ENCODE measurements at places on chromosomes 1 and 21.

GRCh38 chr1:153745417-153745816, 17.6 kb downstream of the INTS3 start:
- DNase-seq: no peak

- DNase-seq: no peak
Observed at GRCh38 chr1:217369996-217370551, 260.8 kb downstream of the GPATCH2 start.

- no peak for DNase-seq
Observed at GRCh38 chr1:94334764-94335163, 83.4 kb upstream of the ABCD3 start.

DNA sequence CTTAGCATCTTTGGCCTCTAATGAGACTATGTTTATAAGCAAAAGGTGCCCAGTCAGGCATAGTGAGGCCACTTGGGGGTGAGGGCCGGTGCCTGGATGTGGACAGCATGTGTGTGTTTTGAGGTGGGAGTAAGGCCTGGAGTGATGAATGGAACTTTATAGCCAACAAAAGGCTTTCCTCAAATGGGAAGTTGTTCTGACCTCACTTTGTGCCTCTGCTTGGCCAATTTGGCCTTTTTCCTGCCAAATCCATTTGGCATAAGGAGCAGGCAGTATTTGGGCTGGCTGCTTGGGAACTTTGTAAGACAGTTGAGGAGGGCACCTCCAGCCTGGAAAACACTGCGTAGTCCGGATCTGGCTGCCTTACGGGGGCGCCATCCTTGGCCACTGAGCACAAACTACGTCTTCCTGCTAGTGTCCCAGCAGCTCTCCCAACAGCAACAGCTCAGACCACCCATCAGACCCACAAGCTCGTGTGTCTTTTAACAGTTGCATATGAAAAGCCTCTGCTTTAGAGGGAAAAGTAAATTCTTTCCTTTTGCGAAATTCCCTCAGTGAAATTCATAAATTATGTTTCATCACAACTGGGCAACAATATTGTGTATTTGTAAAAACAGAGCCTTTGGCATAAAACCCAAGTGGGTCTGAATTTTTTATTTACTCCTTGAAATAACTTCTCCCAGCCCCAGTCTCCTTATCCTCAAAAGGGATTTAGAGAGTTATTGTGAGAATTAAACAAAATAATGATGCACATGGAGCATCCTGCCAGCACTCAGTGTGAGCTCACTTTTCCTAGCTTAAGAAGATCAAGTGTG, 322.9 kb downstream of the DISC1 start:
- DNase-seq: no peak

DNA sequence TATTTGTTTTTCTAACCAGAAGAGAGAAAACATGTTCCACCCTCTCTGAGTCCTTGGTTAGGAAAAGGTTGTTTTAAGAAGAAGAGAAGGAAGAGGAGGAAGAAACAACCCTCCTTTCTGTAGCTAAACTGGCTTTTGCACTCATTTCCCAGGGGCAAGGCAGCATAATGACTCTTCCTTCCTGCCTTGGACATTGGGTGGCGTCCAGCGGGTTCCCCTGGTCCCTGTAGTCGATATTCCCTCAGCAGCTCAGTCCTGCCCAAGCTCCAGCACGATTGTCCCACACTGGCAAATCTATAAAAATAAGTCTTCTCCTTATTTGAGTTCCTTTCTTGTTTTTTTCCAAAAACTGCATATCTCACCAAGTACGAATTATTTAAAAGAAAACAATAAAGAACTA, 81.2 kb downstream of the TEX35 start:
- no peak for DNase-seq

- no peak for DNase-seq
Observed at GRCh38 chr1:215101511-215101910, 19.0 kb downstream of the KCNK2 start.

DNA sequence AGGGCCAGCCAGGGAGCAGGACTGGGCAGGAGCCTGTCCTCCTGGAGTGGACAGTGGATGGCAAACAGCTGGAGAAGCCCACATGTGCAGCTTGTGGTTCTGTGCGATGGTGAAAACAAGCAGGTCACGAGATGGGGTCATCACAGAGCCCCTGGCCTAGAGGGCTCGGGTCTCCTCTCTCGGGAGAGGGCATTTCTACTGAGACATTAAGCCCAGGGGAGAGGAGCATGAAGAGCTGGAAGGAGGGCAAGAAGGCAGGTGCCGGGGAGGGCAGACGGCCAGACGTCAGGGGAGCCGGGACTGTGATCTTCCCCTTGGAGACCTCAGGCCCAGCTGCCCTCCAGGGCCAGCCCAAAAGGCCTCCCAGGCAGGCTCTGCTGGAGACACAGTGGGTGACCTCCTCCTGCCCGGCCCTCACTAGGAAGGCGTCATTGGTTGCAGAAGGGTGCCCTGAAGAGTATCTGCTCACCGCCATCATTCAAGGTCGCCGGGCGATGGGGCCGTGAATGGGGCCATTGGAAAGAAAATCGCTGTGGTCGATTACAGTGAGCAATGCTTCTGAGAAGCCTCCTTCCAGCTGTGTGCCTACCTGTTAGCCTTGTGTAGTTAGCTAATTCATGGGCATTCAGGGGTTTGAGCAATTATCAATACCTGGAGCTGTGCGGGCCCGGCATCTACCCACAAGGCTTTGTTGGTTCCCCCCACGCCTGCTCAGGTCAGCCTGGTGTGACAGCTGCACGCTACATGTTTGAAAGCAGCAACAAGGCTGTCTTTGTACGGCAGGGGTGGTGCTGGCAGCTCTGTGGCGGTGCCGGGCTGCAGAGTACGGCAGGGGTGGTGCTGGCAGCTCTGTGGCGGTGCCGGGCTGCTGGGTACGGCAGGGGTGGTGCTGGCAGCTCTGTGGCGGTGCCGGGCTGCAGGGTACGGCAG, 72.3 kb upstream of the ACTRT2 start:
- no peak for DNase-seq

DNA sequence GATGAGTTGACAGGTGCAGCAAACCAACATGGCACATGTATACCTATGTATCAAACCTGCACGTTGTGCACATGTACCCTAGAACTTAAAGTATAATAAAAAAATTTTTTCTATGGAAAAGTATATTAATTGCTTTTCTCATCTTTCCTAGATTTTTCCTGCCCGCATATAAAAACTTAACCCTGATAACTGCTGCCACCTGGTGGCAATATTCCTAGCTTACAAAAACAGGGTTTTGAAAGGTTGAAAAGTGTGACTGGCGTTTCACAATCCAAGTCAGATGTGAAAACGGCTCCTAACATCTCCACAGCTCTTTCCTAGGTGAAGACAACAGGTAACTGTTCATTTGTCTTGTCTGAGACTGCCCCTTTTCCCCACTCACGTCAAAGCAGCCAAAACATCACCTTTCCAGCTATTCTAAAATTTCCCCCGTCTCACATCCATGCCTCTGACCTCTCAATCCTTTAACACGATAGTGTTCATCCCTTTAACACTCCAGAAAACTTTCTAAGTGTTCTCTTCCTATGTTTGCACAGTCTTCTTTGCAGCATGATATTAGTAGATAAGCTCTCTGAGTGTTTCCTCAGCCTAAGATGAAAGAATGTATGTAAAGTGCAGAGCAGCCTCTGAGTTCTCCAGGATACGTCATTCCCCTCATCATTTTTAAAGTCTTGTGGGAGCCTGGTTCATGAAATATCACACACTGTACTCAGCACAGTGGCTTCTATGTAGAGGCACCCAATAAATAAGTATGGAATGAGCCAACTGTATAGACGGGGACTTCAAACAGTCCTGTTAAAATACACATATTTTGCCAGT, 27.5 kb downstream of the OVGP1 start:
- DNase-seq: peak; percentile 58

DNA sequence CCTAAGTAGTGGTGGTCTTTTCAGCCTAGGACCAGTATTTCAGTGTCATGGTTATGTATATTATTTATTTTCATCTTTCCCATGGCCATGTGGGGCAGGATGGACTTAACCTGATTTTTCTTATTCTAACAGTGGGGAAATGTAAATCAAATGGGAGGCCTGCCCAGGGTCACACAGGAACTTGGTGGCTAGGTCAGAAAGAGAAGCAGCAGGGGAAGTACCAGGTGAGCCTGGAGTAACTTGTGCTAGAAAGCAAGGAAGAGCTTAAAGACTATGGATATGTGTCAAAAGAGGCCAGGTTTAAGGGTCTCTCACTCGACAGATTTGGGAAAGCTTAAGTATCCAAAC, 936 bp downstream of the ZFP69B start:
- no peak for DNase-seq

- DNase-seq: no peak
Observed at GRCh38 chr1:225678545-225678944, 25.6 kb upstream of the ENAH start.

DNA sequence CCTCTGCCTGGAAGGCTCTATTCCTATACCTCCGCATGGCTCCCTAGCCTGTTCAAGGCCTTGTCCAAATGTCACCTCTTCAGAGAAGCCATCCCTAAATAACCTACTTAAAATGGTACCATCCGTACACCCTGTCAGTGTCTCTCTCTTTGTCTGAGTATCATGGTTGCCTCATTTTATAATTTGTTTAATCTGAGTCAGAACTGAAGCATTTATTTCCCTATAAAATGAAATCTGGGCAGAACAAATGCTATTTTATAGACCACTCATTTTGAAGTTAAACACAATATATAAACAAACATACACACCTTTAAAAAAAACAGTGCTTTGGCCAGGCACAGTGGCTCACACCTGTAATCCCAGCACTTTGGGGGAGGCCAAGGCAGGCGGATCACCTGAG, 30.2 kb downstream of the RERE start:
- DNase-seq: no peak

DNA sequence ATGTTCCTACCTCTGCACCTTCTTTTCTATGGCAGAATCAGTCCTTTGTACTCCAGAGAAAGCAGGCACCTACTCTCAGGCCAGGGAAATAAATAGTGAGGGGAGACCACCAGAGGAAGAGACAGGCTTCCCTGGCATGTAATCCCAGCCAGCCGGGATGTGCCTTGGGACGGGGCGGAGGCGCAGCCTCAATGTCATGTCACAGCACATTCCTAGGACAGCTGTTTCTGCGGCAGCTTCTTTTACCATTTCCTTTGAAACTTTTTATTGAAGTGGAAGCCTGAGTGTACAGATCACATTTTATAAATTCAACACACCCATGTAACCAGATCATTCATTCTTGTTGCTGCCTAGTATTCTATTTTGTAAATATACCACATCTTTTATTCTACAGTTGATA, 67.9 kb upstream of the ZNF326 start:
- DNase-seq: no peak

DNA sequence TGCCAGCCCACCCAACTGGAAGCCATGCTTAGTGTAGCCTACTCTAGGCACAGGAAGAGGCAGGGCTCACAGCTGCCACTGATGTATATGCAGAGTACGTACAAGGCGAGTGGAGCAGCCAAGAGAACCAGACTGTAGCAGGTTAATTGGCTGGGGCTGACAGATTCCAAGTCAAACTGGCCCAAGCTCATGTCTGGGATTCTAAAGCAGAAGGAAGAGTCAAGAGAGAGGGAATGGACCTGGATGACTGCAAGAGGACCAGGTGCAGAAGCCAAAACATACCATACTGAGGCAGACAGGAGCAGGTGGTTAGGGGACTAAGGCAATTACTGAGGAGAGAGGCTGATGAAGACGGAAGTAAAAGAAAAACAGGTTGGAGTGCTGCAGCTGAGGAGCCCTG, 51.3 kb upstream of the LRRN2 start:
- DNase-seq: no peak

- DNase-seq: peak; percentile 45
Observed at GRCh38 chr1:110067479-110067892, 3.0 kb downstream of the ALX3 start.

DNA sequence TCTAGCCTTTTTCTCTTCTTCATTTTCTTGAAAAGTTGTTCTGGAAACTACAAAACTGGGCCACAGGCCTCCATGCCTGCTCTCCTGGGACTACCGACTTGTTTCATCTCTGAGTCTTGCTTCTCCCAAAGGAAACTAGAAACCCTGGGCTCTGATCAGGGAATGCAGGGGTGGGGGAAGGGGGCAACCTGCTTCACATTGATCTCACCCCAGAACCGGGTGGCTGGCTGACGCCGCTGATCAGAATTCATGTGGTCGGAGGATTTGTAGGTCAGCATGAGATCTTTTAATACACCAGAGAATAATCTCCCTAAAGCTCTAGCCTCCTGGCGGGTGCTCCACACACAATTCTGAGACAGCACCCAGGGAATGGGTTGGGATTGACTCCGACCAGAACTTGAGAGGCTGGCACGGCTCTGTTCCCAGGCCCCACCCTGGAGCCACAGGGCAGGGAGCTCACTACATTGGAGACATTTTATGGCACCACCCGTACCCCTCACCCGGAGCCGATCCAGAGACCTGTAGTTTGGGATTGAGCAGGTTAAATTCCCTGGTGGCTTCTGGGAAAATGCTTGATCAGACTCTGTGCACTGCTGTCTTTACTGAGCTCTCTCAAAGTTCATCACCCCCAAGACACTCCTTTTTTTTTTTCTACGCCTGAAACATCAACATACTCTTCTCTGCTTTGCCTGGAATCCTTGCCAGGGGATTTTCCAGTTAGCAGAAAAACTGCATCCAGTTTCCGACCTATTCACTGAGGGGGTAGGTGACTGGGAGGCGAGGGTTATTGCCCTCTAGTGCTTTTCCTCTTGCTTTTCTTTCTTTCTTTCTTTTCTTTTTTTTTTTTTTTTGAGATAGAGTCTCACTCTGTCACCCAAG, 12.2 kb upstream of the ARHGEF10L start:
- DNase-seq: no peak

- peak; percentile 85 for DNase-seq
Observed at GRCh38 chr21:39183272-39184049, at the start of gene PSMG1. Gene PSMG1, minus strand, starts transcription at chr21:39183451. Its CDS starts 66 bp downstream, at chr21:39183385.

DNA sequence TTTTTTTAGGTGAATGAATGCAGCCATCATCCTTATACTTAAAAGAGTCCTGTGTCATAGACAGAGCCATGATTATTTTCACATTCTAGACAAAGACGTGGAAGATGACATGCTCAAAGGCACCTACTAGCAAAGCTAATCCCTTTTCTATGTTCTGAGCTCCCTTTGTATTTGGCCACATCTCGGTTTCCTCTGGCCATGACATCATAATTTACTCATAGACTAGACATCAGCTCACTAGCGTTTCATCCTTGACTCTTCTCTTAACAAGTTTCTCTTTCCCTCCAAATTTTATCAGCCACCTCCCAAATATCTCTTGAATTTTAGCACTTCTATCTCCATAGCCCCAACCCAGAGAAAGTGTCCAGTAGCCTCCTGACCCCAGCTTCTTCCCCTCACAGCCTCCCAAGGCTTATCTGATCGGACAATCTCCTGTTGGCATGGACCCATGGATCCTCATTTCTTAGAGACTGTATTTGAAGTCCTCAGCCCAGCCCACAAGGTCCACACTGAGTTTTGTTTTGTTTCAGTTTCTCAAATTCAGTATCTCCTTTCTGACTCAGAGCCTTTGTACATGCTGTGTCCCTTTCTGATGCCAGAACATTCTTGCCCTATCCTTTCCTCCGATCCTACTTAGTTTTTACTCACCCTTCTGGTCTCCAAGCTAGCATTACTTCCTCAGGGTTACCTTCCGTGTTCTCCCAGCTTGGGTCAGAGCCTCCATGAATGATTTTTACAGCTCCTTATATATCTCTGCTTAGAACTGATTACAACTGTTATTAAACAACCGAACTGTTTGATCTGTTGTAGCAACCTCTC, 33.0 kb upstream of the EPS8L3 start:
- no peak for DNase-seq
